RWPE2 (cell line): ENCODE measurements at places on chromosomes 12 and 14.

GRCh38 chr14:56121816-56122215 lies 3.6 kb downstream of the PELI2 start:
- DNase-seq = no peak

- DNase-seq = no peak
Observed at GRCh38 chr12:53775478-53776145, 23.8 kb upstream of the CISTR start.

GRCh38 chr12:39300799-39301198 lies 142.1 kb downstream of the KIF21A start:
- DNase-seq = no peak

DNA sequence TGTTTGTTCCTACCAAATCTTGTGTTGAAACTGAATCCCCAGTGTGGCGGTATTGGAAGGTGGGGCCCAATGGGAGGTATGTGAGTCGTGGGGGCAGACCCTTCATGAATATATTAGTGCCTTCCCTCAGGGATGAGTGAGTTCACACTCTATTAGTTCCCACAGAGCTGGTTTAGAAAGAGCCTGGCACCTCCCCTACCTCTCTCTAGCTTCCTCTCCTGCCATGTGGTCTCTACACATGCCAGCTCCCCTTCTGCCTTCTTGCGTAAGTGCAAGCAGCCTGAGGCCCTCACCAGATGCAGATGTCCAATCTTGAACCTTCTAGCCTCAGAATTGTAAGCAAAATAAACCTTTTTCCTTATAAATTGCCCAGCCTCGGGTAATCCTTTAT lies 105.8 kb downstream of the SPTSSA start:
- DNase-seq = no peak

GRCh38 chr12:53996240-53997203 lies 3.4 kb upstream of the HOXC9 start:
- no peak for DNase-seq

DNA sequence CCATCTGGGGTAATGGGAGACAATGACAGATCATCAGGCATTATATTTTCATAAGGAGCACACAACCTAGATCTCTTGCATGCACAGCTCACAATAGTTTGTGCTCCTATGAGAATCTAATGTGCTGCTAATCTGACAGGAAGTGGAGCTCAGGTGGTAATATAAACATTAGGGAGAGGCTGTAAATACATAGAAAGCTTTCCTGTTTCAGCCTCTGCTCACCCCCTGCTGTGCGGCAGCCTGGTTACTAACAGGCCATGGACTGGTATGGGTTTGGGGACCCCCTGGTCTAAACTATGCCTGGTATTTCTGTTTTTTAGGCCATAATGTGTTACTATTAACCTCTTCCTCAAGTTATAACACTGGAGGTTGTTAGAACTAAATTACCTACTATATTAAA lies 1373.7 kb downstream of the LRFN5 start:
- no peak for DNase-seq
